ENCODE measurements at places on chromosomes 5 and 9.

- no peak for DNase-seq
Observed at GRCh38 chr5:159801303-159801702, 115.0 kb upstream of the ADRA1B start.

- no peak for DNase-seq
Observed at GRCh38 chr5:42944989-42945388, 95.1 kb downstream of the ANXA2R start.

- DNase-seq = no peak
Observed at GRCh38 chr5:10581867-10582511, 18.1 kb downstream of the ANKRD33B start.

GRCh38 chr5:139998837-139999236 lies 44.3 kb downstream of the NRG2 start:
- DNase-seq = no peak

DNA sequence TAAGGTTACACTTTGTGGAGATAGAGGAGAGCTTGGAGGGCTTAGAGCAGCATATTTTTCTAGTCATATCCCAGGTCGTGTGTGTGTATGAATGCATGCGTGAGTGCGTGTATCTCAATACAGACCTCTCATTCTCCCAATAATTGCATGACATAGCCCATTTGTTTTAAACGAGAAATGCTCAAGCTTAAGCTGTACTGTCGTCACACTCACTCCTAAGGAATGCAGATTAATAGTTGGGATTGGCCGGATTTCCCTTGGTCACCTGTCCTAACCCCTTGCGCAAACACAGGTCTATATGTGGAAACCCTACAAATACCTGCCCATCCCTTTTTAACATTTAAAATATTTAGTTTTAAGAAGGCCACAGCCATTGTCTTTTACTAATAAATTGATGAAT lies 165.8 kb downstream of the SEMA5A start:
- DNase-seq = no peak

GRCh38 chr5:41918105-41918504 lies 7.0 kb upstream of the FBXO4 start:
- DNase-seq = no peak

DNA sequence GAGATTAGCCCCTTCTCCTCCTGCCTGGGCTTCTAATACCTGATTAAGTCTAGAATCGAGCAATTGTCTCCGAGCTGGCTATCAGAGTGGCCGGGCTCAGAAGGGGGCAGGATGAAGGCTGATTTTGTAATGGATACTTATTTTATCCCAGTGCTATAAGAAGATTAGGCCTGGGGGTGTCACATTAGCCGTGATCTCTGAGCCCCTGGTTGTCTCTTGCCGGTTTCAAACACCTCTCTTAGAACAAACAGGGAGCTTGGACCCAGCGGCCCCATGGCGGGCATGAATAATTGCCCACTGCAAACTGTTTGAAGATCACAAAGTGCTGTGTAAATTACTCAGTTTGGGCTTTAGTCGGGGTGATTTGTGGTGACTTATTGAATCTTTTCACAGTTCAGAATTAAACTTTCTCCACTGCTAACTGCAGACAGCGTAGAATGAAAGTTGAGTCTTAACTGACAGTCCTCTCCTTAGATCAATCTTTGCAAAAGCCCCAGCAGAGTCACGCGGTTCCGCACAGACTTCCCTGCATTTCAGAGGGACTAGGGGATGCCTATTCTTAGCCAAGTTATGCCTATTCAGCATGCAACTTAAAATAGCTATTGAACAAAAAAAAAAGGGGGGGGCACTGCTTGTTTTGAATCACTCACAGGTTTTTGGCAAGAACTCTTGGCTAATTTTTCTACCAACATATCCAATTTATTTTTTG lies 200.6 kb upstream of the IRX1 start:
- DNase-seq = peak; percentile 87

- DNase-seq = no peak
Observed at GRCh38 chr9:84856181-84856632, 186.7 kb downstream of the NTRK2 start.

DNA sequence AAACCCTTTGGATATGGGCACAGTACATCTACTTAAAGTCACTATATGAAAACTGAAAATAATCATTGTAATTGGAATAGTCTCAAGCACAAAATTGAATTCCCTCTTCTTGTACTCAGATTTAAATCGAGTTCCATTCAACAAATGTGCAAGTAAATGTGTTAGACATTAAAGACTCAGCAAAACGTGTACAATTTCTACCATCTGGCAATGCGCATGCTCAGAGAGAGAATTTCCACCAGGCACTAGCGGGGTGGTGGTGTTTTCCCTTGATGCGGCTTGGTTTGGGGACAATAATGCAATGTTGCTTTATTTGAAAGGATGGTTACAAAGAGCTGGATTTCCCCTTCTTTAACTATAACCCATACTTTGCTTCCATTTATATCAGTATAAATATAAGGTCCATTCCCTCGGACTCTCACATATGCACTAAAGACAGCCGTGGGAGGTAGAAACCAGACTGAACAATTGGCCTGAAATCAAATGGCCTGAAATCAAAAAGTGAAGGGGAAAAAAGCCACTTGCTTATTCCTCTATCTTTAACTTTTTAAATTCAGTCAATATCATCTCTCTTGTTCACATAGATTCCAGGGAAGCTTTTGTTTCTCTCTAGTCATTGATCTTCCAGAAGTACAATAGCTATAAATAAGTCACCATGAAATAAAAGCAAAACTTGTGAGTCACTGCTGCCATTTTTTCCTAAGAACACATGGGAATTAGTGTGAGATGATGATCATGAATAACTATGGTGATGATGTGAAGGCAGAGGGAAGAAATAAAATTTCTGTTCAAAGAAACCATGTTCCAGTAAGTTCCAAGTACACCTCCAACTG lies 59.2 kb downstream of the ADAMTS12 start:
- no peak for DNase-seq

GRCh38 chr5:171610686-171611085 lies 174.9 kb upstream of the SMIM23 start:
- DNase-seq = no peak

- DNase-seq = peak; percentile 46
Observed at GRCh38 chr9:133990366-133991213, 1.5 kb downstream of the VAV2 start.

DNA sequence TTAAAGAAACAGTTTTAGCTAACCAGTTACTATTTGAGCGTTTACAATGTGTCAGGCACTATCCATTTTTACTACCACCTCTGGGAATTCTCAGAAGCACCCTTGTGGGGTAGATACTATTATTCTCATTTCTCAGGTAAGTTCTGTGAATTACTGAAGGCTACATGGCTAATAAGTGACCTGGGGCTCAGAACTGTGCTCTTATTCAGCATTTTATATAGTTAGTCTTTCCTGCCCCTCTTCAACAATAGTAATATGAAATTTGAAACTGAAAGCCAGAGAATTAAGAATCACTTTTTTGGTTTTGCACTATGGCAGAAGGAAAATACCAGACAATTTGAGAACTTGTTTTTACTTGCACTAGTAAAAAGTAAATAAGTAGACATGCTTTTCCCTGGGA lies 11.8 kb downstream of the ELL2 start:
- no peak for DNase-seq

GRCh38 chr5:79488058-79488457 lies 25.9 kb downstream of the HOMER1 start:
- DNase-seq = peak; percentile 40

DNA sequence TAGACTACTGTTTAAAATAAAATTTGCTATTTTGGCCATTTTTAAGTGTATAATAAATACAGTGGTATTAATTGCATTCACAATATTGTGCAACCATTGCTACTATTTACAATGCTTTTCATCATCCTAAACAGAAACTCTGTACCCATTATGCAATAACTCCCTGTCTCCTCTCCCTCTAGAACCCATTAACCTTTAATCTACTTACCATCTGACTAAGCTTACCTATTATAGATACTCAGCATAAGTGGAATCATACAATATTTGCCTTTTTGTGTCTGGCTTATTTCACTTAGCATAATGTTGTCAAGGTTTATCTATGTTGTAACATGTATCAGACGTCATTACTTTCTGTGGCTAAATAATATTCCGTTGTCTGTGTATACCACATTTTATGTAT lies 25.9 kb downstream of the CD14 start:
- DNase-seq = peak; percentile 15

DNA sequence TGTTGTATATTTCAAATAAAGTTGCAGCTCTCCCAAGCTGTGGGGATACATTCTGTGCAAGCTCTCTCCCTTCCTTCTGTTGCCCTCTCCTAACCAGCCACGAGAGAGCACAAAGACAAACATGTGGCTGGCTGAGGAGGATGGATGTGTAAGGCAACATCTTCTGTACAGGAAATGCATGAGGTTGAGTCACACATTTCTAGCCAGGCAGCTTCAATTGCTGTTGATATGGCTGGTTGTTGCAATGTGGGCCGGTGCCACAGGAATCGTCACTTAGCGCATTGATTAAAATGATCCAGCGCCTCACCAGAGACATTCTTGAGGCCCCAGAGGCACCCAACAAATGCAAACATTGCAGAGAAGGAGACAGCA lies 207.1 kb downstream of the ICE1 start:
- no peak for DNase-seq

DNA sequence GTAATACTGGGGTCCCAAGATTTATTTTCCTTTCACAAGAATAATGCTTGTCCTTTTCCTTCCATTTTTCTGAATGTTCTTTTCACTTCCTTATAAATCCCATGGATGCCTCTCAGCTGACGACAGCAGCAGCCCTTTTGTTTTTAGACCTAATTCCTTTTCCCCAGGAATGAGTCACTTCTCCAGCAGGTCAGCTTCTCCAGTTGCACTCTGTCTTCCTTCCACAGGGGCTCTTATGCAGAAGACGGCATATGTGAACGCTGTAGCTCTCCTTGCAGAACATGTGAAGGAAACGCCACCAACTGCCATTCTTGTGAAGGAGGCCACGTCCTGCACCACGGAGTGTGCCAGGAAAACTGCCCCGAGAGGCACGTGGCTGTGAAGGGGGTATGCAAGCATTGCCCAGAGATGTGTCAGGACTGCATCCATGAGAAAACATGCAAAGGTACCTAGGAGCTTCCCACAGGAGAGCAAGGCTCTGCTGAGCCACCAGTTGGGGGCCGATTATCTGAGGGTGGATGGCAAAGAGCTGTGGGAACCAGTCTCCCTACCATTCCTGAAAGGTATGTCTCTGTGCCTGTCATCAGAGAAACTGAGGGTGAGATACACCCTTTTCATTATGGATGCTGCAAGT lies 72.9 kb downstream of the RFK start:
- DNase-seq = no peak

DNA sequence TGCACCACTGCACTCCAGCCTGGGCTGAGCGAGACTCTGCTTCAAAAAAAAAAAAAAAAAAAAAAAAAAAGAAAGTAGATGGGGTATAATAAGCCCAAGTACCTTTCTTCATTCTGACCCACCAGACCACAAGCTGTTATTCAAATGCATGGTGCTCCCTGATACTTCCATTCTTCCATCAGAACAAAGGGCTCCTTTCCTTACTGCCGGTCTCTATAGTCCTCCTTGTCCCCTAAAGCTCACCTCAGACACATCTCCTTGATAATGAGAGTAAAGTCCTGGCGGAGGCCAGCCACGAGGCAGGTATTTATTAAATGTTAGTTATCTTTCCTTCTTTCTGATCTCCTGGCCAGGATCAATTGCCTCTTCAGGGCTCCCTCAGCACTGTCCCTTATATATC lies 162.5 kb downstream of the RAB3C start:
- no peak for DNase-seq

DNA sequence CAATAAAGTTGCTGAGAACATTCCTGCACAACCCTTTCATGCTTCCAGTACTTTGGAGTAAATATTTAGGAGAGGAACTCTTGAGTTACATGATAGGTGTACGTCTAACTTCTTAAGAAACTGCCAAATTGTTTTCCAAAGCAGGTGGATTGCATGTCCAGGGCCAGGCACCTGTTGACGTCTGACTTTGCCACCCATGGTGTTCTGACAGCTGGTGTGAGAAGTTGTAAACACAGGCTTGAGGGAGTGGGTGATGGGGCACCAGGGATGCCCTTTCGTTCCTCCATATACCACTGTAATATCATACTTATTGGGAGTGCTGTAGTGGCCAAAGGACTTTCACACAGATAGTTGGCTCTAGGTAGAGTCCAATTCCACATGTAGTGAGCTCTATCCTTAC lies 352.1 kb downstream of the GADD45G start:
- no peak for DNase-seq

DNA sequence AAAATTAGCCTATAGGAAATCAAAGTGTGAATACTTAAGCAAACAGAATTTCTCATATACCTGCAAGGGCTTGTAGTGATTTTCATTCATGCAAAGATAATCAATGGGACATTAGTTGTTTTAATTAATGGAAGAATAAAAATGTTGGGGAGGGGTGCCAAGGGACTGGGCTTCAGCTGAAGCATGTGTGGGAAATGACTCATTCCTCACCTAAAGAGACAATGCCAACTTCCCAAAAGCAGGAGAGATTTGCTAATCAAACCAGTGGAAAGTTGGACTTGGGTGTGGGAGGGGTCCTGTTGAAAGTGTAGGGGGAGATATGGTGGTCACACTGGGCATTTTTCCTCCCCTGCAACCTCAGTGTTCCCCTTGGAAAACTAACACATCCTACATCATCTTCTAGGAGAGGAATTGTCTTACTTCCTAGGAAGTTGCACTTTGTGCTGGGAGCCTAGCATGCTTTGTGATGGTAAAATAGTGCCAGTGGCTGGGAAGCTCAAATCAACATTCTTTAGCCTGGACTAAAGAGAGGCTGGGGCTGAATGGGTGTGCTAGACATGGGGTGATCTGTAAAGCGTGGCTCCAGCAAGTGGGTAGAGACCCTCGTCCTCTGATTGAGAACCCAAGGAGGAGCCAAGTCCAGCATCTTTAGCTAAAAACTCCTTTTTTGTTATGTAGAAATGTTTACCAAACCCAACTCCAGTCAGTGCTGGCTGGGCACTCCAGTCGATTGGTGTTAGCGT lies 6.4 kb upstream of the LHX2 start:
- no peak for DNase-seq

DNA sequence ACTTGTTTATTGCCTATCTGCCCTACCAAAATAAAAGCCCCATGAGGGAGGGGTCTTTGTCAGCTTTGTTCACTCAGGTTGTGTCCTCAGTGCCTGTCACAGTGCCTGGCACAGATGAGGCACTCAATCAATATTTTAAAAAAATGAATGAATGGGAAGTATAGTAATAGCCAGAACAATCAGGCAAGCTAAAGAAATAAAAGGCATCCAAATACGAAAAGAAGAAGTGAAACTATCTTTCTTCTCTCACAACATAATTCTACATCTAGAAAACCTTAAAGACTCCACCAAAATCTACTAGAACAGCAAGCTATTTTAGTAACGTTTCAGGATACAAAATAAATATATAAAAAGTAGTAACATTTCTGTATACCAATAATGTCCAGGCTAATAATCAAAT lies 37.8 kb upstream of the C5orf63 start:
- no peak for DNase-seq

DNA sequence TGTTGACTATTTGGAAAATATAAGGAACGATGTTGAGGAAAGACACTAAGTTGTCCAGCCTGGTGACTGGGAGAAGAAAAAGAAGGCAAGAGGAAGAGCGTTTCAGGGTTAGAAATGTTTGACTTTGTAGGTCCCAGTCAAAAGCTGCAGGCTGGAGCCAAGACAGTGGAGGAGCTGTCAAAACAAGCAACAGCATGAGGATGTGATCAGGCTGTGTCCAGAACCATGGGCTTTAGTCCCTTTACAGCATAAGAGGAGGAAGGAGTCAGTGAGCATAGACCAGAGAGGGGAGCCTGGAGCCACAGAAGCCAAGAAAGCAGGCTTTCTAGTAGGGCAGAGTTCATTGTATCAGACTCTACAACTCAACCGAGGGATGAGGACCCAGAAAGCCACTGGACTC lies 658.5 kb downstream of the BNC2 start:
- DNase-seq = no peak
